Amniotic epithelial cell (primary cell): ENCODE measurements at places on chromosomes 12 and 14.

DNA sequence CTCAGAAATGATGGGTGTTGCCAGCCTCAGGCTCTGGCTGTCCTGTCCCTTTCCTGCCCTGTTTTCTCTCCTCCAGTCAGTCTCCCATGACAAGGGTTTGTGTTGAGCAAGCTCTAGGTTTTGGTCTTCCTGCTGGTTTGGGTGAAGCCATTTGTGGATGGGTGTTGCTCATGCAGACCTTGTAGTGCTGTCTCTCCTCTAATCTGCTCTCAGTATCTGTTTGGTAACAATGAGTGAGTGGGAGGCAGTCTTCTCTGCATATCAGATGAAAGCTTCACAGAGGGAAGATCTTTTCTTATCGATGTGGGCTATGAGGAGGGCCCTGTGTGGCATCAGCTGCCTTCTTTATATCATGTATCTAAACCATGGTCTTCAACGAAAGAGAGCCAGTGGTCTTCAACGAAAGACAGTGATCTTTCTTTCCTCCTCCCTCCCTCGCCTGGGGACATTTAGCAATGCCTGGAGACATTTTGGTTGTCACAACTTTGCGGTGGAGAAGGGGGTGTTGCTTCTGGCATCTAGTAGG is 3.6 kb downstream of the CMA1 start:
- DNase-seq = no peak

GRCh38 chr14:23776296-23776695 is 140.1 kb downstream of the DHRS2 start:
- DNase-seq = no peak

DNA sequence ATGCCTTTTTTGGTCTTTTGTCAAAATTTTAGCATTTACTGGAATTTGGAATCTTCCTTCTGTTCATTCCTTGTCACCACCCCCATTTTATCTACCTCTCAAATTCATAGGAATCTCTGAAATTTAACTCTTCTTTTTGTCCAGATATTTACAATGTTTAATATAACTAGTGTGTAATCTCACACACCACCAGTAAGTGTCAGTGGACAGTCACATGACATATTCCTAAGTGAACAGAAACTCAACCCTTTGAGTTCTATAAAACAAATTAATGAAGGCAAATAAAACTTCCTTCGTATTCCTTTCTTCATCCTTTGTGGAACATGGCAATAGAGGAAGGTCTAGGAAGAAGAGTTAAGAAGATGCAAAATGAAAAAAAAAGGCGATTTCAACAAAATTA is 26.6 kb downstream of the ATF7 start:
- no peak for DNase-seq

DNA sequence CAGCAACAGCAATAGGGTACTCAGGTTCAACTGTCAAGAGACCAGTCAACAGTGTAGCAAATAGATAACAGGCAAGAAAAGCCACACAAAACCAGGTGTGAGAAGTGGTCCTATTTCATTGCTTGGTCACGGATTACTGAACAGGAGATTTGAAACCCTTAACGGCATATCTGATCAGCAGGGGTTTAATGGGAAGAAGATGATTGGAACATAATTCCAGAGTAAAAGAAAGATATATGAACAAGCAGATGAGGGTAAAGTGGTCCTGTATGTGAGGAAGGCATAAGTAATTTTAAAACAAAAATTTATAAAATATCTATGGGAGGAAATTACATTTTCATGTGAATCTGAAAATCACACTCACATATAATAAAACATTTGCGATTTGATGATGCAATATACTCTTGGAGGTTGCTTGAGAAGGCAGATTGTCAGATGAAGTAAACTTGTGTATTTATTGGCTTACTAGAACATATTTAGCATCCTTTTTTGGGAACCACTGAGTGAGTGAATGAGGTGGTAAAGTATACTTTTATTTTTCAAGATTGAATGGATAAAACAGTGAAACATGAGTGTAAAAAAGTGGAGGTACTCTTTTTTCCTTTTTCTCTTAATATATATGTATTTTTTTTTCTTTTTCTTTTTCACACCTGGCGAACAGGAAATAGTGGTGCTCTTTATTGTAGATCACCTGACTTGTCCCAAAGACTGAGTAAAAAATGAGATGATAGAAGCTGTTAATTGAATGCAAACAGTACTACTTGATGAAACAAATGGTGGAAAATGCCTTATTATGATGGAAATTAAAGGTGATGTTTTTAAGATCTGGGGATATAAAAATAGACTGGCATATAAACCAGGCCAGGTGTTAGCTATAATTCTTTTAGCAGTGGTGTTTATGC is 21.6 kb upstream of the SDR39U1 start:
- no peak for DNase-seq

- DNase-seq = no peak
Observed at GRCh38 chr12:84198294-84198946, 714.2 kb downstream of the SLC6A15 start.

GRCh38 chr12:5036031-5036430 is 7.6 kb upstream of the KCNA5 start:
- no peak for DNase-seq

DNA sequence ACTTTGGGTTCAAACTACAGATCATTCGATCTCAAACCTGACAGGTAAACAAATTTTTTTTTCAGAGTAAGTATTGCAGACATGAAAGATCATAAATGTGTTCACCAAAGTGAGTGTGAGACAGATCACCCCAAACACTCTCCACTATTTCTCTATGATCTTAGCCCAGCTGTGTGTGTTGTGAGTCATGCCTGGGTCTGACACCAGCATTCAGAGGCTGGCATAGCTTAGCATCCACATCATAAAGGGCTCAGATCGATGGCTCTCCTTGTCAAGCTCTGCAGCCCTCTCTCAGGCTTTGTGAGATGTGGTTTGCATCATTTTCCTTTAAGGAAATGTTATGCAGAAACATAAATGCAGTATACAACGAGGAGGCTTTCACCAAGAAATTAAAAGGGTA is 164.9 kb downstream of the ETV6 start:
- peak; percentile 77 for DNase-seq

GRCh38 chr12:50246873-50247612 is 36.3 kb downstream of the LIMA1 start:
- DNase-seq = peak; percentile 82

DNA sequence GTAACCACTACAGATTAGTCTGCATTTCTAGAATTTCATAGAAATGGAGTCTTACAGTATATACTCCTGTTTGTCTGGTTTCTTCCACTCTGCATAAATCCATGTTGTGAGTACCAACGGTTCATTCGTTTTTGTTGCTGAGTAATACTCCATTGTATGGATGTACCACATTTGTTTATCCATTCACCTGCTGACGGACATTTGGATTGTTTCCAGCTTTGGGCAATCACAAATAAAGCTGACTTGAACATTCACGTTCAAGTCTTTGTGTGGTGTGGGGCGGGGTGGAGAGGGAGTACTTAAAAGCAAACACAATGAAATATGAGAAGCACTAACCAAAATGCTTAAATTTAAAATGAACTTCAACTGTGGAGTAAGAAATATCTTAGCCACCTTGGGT is 7.1 kb downstream of the HECTD4 start:
- DNase-seq = no peak

DNA sequence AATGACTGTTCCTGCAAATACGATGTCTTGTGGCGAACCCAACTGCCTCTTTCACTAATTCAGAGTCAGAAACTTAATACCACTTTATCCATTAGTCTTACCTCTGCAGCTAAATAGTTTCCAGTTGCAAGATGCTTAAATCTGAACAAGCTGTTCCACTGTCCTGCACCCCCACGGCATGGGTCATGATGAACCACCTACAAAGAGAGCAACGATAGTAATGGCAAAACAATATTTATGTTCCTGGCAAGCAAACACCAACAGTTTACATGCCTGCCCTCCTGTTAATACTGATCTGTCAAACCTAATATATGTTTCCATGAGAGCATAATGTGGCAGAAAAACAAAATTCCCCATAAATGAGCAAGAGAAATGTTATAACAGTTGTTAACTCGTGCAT is 121.9 kb downstream of the ITPR2 start:
- DNase-seq = peak; percentile 70

GRCh38 chr12:123762715-123763052 is 583 bp downstream of the DNAH10 start:
- DNase-seq = no peak

- peak; percentile 25 for DNase-seq
Observed at GRCh38 chr12:49674318-49674981, 32.8 kb downstream of the FMNL3 start.

- DNase-seq = no peak
Observed at GRCh38 chr14:21307637-21308036, 27.8 kb downstream of the RPGRIP1 start.

DNA sequence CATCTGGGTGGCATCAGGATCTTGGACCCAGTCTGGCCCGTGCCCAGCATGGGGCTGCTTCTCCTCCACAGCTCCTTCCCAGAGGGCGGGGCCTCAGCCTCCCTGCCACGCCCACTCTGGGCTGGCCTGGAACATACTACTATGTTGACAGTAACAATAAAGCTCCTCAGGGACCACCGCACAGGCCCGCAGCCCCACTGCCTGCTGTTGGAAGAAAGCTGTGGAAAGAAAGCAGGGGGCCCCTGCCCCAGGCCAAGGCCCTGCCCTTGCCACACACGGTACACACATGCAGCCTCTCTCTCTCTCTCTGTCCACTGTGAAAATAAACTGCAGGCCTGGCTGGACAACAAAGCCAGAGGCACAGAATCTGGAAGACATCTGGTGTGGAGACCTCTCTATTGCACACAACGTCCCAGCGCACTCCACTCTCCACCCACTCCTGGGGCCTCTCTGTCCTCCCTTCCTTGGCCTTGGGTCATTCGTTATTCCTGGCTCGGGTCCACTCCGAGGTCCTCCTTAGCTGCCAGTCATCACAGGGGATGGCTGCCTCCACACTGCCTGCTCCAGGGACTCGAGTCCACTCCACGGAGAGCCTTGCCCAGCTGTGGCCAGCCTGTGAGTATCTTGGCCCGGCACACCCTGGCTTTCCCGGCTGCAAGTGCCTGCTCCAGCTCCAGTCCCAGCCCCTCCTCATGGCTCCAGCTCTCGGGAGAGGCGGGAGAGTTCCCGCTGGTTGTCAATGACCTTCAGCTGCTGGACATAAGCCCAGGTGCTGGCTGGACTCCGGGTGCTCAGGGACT is 11.8 kb upstream of the ENDOU start:
- peak; percentile 58 for DNase-seq

GRCh38 chr12:131038159-131038558 is 84.5 kb downstream of the ADGRD1 start:
- DNase-seq = no peak

DNA sequence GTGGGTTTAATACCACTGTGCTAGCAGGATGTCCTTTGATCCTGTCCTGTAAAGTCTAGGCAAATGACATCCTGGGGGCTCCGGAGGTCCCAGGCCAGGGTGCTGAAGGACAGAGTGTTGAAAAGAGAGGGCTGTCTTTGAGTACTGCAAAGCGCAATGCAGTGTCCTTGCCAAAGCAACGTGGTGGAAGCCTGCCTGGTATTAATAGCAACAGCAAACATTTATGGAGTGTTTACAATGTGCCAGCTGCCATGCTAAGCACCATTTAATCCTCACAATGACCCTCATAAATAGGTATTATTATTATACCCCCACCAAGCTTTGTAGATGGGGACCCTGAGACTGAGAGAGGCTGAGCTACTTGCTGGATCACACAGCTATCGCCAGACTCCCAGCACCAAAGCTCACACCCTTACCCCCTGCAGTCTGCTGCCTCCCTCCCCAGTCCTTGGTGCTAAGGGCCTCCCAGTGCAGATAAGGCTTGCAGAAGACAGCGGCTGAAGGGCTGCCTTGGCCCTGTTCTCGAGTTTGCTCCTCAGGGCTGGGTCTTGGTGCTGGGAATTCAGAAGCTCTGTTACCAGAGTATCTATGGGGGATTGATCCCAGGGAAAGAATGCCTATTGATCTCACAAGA is 427.7 kb downstream of the FUT8 start:
- no peak for DNase-seq

DNA sequence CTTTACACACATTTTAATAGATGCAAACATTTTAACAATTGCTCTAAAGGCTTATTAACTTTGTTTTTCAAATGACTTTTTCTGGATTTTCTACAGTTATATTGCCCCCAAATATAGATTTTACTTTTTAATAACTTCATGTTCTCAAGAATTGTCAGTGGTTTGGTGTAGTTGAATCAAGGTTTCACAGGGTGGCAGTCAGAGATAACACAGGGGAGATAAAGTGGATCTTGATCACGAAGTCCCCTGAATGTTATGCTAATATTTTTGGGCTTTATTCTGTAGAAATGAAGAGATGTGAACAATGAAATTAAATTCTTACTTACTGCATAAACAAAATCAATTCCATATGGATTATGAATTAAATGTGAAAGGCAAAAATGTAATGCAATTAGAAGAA is 248.1 kb downstream of the AEBP2 start:
- DNase-seq = no peak

DNA sequence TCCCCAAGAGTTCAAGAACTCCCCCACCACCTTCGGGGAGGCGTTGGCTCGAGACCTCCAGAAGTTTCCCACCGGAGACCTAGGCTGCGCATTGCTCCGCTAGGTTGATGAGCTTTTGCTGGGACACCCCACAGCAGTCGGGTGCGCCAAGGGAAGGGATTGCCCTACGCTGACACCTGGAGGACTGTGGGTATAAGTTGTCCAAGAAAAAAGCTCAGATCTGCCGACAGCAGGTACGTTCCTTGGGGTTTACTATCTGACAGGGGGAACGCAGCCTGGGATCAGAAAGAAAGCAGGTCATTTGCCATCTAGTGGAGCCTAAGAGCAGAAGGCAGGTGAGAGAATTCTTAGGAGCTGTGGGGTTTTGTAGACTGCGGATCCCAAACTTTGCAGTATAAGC is 98.8 kb downstream of the FRMD6 start:
- peak; percentile 11 for DNase-seq

- DNase-seq = no peak
Observed at GRCh38 chr12:28036940-28037339, 64.4 kb upstream of the PTHLH start.
